GM18507 (cell line): ENCODE measurements at places on chromosomes 13 and 19.

- no peak for DNase-seq
These were observed 26.3 kb downstream of the SHANK1 start for GRCh38 chr19:50693064-50693975.

GRCh38 chr19:4063369-4064148, 3.1 kb downstream of the ZBTB7A start:
- DNase-seq, result no peak

DNA sequence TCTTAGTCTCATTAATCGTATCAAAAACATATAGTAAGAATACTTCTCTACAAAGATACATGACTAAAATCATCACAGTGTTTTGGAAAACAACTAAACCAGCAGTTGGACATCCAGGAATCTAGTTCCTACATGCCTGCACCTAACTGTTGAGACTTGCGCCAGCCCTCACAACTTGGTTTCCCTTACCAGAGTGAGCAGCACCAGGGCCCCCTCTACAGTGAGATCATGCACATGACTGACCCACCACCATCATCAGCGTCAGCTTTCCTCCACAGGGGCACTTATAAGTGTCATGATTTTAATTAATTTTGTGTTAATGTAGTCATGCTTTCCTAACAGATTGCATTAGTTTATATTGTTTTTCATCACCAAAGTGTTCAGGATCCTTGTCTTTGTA, 1322.0 kb downstream of the EFNB2 start:
- no peak for DNase-seq

GRCh38 chr13:90943946-90944345, 403.5 kb upstream of the MIR17HG start:
- no peak for DNase-seq

GRCh38 chr13:78372581-78372980, 230.8 kb downstream of the POU4F1 start:
- DNase-seq, result no peak

GRCh38 chr13:43799191-43799590, 12.4 kb upstream of the ENOX1 start:
- DNase-seq, result no peak

- DNase-seq, result no peak
These were observed 20.7 kb downstream of the SAMD4B start for GRCh38 chr19:39362682-39363657.

- DNase-seq, result no peak
These were observed 41.9 kb downstream of the ADPRHL1 start for GRCh38 chr13:113411216-113412023.

GRCh38 chr19:46470376-46470775, 987 bp downstream of the PNMA8A start:
- no peak for DNase-seq

DNA sequence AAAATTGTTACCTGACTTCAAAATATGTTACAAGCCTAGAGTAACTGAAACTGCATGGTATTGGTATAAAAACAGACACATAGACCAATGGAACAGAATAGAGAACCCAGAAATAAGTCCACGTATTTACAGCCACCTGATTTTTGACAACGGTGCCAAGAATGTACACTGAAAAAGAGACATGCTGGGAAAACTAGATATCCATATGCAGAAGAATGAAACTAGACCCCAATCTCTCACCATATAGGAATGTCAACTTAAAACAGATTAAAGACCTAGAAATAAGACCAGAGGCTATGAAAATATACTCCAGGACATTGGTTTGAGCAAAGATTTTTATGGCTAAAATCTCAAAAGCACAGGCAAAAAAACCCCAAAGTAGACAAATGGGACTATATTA, 76.5 kb downstream of the LATS2 start:
- DNase-seq, result no peak

DNA sequence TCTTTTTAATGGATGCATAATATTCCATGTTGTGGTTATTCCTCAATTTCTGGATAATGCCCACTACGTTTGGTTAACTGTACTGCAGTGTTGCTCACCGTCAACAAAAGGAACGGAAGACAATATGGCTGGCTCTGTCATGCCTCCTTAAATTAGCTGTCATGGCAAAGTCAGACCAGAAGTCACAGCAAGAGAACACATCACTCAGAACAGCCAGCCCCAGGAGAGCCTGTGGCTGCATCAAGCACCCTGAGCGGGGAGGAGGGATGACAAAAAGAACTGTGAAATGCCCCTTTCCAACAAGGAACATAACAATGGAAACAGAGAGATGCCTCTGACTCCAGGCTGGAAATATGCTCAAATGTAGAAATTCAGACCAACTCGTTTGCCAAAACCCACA, 366.0 kb upstream of the ZNF507 start:
- DNase-seq, result no peak

DNA sequence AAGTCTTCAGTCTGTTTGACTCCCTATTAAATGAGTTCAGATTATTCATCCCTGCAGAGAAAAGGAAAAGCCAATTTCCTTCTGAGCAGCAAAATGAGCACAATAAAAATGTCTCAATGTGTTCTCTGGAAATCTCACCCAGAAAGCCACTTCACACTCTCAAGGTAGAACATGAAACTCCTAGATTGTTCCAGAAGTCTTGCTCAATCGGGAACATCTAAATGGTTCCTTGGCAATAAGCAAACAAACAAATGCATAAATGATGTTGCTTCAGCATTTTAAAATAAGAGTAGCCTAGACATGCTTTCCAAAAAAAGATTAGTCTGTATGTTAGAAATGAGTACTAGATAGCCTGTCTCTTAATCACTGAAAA, 59.7 kb upstream of the TNFRSF19 start:
- DNase-seq, result no peak

- DNase-seq, result no peak
These were observed 18.8 kb downstream of the HPN start for GRCh38 chr19:35060160-35060855.

- no peak for DNase-seq
These were observed 4.6 kb upstream of the EPS8L1 start for GRCh38 chr19:55071129-55071502.

GRCh38 chr19:34649886-34650543, 26.9 kb downstream of the SCGB2B2 start:
- no peak for DNase-seq

DNA sequence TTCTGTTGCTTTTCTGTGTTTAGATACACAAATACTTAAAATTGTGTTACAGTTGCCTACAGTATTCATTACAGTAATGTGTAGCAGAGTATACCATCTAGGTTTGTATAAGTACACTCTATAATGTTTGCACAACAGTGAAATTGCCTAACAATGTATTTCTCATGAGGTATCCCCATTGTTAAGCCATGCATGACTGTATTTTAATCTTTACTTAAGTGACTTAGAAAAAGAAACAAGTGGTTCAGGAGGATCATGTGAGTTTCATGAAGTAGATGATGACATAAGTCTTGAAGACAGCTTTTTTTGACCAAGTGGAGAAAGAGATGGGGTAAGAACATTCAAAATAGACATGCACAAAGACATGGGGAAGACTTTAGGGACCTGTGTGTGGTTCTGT, 8.4 kb upstream of the KCTD4 start:
- DNase-seq, result no peak

- no peak for DNase-seq
These were observed 108.6 kb downstream of the HSPH1 start for GRCh38 chr13:31053091-31053490.

GRCh38 chr13:100734194-100734720, 59.7 kb upstream of the TMTC4 start:
- DNase-seq, result no peak

DNA sequence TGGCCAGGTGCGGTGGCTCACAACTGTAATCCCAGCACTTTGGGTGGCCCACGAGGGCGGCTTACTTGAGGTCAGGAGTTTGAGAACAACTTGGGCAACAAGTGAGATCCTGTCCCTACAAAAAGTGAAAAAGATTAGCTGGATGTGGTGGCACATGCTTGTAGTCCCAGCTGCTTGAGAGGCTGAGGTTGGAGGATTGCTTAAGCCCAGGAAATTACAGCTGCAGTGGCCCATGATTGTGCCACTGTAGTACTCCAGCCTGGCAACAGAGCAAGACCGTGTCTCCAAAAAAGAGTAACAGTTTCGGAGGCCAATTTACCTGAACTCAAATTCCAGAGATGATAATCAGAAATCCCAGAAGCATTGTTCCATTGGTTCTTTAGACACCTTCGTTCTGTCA, 4.4 kb downstream of the ZNF473 start:
- no peak for DNase-seq

GRCh38 chr19:34961775-34962686, 2.0 kb downstream of the ZNF792 start:
- DNase-seq, result no peak

- DNase-seq, result no peak
These were observed 318.0 kb upstream of the KLF12 start for GRCh38 chr13:74452176-74452575.

DNA sequence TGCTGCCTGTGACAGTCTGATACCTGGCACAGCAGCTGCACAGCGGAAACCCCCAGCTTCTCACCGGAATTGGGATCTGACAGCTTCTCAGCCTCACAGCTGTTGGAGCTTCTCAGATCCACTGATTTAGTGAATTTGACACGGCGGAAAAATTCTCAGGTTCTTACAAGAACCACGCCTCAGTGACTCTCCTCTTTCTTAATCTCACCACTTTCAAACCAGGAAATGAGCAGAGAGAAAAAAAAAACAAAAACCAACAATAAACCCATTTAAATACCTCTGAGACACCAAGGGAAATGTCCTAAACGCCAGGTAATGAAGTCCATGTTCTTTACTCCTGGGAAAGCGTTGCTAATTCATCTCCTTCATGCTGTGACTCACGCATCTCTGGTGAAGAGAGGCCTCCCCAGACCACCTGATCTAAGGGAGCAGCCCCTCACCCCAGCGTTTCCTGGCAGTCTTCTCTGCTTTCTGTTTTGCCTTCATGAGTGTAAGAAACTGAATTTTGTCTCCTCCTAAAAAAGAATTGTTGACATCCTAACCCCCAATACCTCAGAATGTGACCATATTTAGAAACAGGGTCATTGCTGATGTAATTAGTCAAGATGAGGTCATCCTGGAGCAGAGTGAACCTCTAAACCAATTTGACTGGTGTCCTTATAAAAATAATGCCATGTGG, 15.9 kb upstream of the IZUMO2 start:
- DNase-seq, result no peak

DNA sequence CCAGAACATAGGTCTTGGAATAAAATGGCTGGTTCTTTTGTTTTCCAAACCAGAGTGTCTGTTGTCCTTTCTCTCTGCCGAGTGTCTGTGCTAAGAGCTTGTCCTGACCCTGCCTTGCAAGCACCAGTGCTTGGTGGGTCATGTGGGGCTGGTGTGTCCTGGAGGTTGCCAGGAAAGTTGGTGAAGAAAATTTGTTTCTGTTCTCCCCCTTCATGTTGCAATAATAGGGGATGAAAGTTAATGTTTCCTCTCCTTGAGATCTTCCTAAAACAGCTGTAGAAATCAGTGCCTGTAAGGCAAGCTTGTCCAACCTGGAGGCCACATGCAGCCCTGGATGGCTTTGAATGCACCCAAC, 2.7 kb downstream of the HAMP start:
- no peak for DNase-seq

DNA sequence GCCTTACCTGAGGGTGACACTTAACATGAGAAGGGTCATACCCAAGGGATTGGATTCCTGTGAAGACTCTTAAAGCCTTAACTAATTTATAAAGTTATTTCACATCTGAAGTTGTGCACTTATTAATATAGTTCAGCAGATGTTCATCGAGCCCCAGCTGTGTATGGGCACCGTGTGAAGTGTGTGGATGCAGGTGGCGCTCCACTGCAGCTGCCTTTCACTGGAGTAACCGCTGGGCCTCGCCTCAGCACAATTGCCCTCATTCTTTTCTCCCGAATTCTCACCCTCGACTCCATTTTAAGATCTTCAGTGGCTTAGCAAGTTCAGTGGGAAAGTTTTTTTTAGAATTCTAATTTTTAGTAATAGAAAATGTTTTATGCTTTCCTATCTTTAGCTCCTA, 66.2 kb downstream of the DPY19L3 start:
- DNase-seq, result no peak

DNA sequence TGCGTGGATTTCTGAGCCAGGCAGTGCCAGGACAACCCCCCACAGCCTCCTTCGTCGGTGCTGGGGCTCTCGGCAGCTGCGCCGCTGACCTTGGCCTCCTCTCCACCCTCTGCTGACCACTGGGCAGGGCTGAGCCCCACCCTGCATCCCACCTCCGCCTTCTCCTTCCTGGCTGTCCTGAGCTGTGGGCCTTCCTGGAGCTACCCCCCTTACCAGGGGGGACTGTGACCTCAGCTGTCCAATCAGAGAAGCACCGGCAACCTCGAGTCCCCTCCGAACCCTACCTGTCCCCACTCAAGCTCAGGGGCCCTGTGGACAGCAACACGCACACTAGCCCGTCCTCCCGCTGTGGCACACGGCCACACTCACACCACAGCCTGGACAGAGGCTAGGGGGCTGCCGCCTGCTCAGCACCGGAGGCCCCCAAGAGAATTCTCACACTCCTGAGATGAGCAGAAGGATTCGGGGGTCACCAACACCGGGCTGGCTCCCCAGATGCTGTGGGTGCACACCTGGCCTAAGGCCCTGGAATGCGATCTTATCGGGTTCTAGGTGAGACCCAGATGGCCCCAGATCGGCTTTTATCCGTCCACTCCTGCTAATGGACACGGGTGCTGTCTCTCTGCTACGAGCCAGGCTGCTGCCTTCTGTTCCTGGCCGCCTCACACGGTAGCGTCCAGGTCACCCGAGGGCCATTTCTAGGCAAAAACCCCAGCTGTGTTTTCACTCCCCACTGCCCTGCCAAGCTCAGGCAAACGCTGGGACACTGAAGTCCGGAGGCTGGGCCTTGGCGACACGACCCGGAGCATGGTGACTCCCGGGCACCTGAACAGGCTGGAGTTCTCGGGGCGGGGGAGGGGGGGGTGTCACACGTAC, 32.5 kb upstream of the CACTIN start:
- DNase-seq, result no peak

DNA sequence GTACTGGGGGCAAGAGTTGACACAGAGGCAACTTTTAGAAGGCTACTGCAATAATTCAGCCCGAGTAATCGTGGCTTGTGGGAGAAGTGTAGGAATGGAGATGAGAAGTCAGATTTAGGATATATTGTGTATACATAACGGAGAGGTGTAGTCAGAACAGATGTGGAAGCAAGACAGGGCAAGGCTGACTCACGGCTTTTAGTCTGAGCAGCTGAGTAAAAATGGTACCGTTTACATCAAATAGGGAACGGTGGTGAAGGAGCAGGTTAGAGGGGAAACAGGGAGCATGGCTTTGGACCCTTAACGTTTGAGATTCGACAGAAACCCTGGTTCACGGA, 796 bp upstream of the LSM14A start:
- peak; percentile 3 for DNase-seq

DNA sequence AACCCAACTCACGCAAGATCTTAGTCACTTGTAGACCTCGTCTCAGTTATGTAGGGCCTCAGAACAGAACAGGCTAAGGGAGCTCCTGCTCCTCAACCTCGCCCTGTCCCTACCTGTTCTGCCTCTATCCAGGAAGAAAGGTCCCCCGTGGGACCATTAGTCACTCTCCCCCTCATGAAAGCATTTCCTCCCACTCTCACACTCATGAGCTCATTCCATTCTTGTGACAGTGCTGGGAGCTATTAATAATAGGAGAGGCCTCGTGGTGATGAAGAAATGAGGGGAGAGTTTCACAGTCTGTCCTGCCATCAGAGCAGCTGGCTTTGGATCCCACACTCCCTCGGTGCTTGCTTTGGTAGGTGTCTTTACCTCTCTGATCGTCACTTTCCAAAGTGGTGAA, 10.2 kb downstream of the PPP2R1A start:
- DNase-seq, result no peak
